Amniotic stem cell (primary cell): ENCODE measurements at places on chromosomes 16 and 17.

DNA sequence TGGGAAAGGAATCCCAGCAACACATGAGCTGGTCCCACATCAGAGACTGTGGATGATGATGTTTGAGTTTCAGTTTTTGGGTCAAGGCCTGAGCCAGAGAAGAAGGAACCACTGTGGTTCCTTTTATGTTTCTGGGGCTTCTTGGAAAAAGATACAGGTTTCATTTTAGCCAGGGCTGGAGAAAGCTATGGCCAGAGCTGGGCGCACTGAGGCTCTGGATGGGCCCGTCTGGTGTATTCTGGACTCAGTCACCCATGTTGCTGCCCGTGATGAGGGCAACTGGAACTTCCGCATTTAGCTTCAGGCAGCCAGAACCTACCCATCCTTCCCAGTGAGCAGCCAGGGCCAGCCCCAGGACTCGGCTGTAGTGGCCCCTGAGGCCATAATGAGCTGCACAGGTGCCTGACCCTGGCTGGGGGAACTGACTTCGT lies 15.0 kb upstream of the PITPNA start:
- no peak for DNase-seq

DNA sequence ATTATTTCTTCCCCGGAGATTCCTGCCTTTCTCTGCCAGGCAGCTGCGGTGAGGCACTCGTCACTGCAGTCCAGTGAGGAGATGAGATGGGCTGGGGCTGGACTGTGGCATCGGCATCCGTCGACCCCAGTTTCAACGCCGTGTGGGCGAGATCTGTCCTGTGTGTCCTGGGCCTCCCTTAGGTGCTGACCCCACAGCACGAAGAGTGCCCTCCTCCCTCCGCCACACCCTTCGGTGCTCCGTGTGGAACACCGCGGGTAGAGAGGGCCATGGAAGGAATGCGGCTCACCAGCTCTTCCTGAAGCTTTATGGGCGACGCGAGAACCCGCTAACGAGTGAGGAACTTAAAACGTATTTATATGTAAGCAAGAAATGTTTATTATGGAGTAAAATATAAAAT lies 17.6 kb downstream of the ACSF3 start:
- no peak for DNase-seq

- DNase-seq: no peak
Observed at GRCh38 chr17:76426853-76427252, 26.1 kb downstream of the UBE2O start.

DNA sequence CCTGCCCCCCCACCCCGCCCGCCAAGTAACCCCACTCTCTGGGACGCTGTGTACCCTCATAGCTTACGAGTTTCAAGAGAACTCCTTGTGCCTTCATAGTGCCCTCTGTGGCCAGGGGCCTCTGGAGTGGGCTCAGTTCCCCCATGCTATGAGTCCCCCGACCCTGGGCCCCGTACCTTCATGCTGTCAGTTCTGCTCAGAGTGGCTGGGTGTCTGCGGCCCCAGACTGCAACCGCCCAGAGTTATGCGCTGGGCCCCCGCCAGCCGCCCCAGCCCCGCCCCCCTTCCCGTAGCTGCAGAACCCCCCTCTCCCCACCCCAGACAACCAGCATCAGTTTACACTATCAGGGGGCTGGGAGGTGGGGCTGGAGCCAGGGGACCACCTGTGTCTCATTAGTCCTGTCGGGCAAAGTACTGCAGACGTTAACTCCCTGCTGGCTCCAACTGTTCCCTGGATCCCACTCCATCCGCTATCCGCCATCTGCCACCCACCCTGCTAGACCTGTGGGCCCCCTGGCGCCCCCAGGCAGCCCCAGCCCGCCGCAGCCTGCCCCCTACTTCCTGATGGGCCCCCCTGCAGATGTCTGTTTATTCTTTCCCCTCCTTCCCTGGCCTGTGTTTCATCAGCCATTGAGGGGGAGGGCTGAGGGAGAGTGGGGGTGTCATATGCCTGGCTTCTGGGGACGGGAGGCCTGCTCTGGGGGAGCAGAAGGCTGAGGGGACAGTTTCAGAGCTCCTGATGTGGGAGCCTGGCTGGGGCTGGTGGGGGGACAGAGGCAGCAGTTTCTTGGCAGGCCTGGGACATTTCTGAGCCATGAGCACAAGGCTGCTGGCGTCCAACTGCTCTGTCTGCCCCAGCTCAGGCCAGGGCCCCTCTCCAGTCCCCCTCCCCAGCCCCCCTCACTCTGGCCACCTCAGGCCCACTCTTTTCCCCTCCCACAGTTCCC lies at the start of gene MFAP4:
MFAP4 (minus strand) TSS at position 217 of the 947 bp plus-strand sequence; CDS start at position 182, 35 bp downstream.
- peak; percentile 24 for DNase-seq

- no peak for DNase-seq
Observed at GRCh38 chr17:51572115-51572514, 311.8 kb downstream of the UTP18 start.

- peak; percentile 55 for DNase-seq
Observed at GRCh38 chr16:69924777-69925191, 26.4 kb upstream of the CLEC18A start.

GRCh38 chr17:1942066-1942365 lies 83.1 kb downstream of the RTN4RL1 start:
- no peak for DNase-seq

DNA sequence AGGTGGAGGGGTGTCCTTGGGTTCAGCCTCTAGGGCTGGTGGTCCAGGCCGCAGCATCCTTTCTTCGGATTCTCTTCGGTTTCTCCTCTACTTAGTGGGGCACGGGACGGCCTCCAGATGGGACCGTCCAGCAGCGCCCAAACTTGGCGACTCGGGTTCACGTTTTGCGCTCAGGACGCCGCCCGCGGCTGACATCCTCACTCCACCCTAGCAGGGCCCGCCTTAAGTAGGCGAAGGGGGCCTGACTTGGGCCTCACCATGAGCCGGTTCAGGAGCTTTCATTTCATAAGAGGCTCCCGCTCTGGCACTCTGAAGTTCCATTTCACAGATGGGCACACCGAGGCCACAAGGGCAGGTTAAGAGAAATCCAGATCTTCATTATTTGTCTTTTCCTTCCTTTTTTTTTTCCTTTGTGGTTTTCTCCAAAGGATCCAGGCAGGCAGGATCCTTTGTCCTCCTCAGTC lies 141.2 kb downstream of the SEC14L1 start:
- DNase-seq: no peak

- DNase-seq: no peak
Observed at GRCh38 chr17:57943140-57943539, 12.1 kb downstream of the CUEDC1 start.

DNA sequence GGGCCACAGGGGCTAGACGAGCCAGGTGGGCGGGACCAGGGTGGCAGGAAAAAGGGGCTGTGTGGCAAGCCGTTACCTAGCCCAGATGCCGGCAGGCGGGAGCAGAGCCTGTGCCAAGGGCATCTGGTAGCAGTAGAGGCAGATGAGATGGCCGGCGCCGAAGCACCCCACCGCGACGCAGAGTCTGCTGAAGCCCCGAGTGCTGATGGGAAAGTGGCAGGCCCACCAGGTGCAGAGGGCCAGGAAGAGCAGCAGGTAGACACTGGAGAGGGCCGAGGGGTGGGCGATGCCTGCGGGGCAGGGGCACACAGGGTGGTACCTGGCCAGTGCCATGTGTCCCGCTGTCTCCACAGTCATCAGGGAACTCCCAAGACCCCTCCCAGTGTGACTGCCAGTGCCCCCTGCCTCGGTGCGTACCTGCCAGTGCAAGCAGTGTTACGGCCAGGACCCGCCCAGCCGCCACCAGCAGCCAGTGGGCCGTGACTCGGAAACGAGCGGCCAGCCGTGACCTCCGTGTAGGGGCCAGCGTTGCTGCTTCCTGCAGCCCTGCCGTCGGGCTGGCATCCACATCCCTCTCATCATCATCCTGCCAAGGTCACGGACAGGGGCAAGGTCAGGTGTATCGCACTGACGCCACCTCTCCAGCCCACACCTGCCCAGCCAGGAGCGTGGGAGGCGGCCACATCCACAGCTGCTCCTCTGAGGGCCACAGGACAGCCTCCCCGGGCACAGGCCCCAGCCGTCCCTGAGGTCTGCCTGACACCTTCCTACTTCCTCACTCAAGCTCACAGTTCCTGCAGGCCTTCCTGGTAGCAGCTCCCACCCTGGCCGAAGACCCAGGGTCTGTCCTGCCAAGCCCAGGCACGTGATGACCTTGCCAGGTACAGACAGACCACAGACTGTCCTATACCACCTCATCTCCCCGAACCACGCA lies 32.1 kb downstream of the CTU2 start:
- DNase-seq: no peak

GRCh38 chr16:35598696-35599332 lies 2139.4 kb downstream of the TP53TG3F start:
- DNase-seq: no peak

DNA sequence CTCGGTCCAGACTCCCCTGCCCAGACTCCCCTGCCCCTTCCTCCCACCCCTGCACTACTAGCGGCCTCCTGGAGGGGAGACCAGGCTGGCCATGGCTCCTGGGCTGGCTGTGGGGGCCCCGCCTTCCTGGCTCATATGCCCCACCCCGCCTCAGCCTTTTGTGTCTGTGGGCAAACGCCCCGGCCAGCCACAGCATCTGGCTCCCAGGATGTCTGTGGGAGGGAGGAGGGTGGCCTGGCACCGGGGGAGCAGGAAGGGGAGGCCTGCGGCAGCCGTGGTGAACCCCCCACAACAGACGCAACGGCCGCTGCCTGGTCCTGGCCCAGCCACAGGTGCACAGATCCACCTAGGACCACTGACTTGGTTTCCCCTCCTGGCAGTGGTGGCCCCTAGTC lies 32.9 kb downstream of the BAHCC1 start:
- DNase-seq: no peak

DNA sequence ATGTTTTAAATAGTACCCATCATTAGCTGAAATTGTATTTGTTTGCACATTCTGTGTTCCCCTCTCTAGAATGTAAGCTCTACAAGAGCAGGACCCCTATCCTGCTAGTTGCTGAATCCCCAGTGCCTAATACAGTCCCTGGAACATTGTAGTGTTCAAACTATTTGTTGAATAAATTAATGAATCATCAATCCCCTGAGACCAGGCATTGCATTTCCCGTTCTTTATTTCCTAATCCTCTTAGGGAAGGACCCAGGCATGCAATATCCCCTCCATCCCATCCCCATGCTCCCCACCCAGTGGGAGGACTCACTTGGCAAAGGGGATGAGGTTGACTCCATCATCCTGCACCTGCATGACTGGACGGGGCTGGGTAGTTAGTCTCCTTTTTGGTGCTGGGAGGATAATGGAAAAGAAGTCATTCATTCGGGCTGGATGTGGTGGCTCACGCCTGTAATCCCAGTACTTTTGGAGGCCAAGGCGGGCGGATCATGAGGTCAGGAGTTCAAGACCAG lies 3.2 kb downstream of the INCA1 start:
- no peak for DNase-seq

DNA sequence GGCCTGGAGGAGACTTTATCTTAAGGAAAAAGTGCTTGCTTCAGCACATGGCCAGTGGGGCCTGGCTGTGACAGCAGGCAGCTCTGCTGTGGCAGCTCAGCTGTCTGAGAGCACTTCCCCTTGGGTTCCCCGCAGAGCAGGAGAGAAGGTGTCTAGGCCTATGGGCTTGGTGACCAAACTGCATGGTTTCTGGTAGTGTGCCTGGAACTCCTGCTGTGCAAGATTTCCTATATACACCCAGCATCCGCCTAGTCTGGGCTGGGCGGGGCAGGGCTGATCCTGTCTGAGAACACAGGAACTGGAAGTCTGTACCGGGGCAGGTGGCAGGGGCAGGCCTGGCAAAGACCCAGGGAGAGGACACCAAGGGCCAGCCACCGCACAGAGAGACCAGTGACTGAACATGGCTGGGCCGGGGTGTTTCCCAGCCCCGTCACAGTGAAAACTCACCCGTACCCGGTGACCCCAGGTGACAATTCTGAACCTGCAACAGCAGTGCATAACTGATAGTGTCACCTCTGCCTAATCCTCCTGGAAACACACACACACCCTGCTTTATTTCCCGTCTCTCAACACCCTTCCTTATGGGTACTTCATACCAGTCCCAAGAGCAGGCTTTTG lies 39.3 kb downstream of the CHD9 start:
- DNase-seq: no peak

DNA sequence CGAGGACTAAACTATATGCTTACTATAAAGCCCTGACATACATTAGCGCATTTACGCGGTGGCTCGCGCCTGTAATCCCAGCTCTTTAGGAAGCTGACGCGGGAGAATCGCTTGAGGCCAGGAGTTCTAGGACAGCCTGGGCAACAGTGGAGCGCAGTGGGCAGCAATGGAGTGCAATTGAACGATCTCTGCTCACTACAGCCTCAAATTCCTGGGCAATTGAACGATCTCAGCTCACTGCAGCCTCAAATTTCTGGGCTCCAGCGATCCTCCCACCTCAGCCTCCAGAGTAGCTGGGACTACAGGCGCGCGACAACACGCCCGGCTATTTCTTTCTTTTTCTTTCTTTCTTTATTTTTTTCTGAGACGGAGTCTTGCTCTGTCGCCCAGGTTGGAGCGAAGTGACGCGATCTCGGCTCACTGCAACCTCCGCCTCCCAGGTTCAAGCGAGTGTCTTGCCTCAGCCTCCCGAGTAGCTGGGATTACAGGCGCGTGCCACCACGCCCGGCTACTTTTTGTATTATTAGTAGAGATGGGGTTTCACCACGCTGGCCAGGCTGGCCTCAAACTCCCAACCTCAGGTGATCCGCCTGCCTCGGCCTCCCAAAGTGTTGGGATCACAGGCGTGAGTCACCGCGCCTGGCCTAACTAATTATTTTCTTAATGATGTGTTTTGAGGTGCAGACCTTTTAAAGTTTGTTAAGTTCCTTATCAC lies 506 bp upstream of the COG7 start:
- no peak for DNase-seq

DNA sequence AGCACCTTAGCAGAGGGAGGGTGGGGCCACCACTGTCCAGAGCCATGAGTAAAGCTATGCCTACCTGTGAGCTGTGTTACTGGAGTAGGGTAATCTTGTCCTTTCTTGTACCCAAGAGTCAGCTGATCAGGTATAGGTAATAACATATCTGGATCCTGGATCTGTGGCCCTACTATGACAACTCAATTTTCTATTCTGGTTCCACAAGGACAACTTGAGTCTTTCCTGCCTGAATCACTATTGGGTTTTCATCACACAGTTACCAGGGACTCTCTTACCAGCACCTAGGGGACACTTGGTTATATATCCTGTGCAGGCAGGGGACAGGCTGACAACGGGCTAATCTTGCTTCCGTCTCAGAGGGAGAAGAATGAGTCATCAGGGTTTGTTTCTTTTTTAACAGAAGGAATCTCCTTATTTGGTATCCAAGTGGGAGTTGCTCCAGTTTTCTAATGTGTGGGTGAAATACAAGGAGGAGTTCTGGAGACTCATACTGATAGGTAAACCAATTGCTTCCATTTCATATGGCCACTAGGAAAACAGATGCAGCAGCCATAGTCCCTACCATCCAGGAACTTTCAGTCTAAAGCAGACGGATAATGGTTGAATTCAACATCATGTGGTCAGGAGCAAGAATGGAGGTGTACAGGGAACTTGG lies 6.8 kb downstream of the ZNF267 start:
- DNase-seq: peak; percentile 29

GRCh38 chr17:20253323-20253722 lies 214.0 kb downstream of the LGALS9B start:
- DNase-seq: no peak

GRCh38 chr16:19809121-19809635 lies 75.5 kb downstream of the GPRC5B start:
- no peak for DNase-seq
